ENCODE measurements at places on chromosomes 5 and 9.
A peak's percentile ranks its signal among the peaks of the same experiment; 100 is the strongest.

- DNase-seq = peak; percentile 28
Measured at GRCh38 chr5:78569441-78569840, 79.1 kb downstream of the LHFPL2 start.

DNA sequence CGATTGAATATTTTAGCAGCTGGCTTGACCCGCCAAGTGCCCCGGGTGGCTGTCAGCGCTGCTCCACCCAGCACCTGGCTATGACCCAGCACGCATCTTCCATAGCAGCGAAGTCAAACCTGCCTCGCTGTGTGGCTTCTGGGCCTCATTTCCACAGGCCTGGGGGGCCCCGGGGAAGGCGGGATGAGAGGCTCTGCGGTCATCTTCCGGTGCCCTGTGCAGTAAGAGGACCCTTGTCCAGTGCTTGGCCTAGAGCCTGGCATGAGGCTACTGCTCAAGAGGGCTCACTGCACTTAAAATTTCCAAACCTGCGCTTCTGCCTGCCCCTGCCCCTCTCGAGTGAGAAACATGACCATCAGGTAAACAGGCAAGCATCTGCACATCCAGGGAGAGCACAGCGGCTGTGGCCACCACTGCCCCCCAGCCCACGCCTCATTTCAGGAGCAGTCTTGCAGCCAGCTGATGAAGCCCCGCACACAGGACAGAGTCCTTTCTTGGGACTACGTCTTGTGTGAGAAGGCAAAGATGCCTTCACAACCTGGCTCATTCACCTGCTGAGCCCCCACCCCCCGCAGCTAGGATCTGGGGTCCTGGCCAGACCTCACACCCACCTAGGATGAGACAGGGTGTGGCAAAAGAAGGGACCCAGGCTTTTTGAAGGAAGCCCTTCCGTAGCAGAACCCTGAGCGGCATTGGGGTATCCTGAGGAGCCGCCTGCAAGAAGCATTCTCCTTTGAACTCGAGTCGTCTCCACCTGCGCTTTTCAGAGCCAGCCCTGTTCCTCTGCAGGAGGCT lies 69.5 kb upstream of the UNC5A start:
- no peak for DNase-seq

DNA sequence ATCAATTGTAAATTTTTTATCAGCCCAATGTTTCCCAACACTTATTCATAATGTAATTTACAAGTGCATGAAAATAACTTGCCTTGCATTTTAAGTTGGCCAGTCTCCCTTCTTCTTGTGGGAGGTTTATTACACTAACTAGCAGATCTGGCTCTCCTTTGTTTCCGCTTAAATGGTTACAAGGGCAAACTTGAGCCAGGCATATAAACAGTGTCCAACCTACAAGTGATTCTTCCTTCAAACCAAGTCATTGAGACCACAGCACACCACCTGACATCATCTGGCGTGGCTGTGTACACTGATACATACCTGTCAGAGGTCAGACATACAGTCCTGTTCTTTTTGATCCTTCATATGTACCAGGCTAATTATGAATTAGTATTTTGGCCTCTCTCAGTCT lies 80.1 kb downstream of the ALDH1A1 start:
- no peak for DNase-seq

DNA sequence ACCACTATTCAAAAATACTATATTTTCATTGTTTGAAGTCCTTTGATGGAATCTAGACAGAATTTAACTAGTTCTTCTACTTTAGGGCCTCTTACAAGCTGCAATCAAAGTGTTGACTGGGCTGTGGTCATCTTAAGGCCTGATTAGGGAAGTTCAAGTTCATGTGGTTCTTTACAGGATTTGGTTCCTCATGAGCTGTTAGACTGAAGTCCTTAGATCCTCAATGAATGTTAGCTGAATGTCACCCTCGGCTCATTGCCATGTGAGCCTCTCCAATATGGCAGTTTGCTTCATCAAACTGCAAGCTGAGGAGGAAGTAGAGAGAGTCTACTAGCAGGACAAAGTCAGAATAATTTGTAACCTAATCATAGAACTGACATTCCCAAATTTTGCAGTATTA lies 135.1 kb downstream of the CSNK1G3 start:
- no peak for DNase-seq

- DNase-seq = peak; percentile 97
Measured at GRCh38 chr5:176183321-176184074, 54.7 kb upstream of the SIMC1 start.

DNA sequence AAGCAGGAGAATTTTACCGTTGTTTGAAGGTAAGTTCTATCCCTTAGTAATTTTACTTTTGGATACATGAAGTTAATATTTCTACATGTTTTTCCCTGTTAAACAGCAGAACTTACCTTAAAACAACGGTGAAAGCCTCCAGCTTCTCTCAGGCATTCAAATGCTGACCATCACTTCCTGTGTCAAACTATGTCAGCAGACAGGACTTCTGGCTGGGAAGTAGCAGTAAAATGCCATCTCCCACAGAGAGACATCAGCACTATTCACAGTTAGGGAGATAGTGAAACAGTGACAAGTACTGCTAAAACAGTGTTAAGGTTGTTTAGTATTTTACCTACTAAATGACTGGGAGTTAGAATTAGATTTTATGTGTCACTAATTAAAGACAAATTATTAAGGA lies 34.2 kb upstream of the GOLGA1 start:
- no peak for DNase-seq

DNA sequence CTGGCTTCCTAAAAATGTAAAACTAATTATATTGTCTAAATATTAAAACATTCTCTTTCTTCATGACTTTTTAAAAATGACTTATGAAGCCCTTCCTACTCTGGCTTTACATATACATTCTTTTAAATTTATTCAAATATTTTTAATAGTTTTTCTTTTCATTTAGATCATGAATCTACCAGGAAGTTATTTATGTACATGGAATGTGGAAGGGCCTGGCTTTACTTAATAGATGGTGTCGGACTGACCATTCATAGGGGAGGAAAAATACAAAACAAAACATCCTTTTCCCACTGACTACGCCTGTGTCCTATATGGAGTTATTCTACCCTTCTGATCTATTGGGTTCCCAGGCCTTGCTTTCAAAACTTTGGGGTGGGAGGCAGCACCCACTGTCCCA lies 129.8 kb downstream of the MACROH2A1 start:
- no peak for DNase-seq

GRCh38 chr9:124133727-124134126 lies 122.2 kb downstream of the LHX2 start:
- DNase-seq = no peak

DNA sequence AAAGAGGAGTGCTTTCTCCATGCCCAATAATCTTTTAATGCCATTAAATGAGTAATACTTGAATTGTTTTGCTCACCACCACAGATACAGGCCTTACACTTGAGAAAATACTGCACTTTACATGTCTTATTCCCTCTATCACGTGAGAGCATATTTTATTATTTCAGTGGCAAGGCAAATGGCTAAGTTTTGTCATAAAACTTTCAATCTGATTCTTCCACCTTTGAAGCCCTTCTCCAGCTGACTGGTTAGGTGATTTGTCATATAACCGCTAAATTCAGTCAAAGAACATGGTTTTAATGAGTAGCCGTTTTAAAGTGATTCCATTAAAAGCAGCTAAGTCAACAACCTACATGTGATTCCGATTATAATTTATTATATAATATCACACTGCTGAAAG lies 43.8 kb downstream of the FAT2 start:
- DNase-seq = peak; percentile 44

- DNase-seq = no peak
Measured at GRCh38 chr9:17742067-17742466, 163.2 kb downstream of the SH3GL2 start.

- DNase-seq = peak; percentile 16
Measured at GRCh38 chr5:170603578-170604565, 100.1 kb downstream of the KCNIP1 start.

DNA sequence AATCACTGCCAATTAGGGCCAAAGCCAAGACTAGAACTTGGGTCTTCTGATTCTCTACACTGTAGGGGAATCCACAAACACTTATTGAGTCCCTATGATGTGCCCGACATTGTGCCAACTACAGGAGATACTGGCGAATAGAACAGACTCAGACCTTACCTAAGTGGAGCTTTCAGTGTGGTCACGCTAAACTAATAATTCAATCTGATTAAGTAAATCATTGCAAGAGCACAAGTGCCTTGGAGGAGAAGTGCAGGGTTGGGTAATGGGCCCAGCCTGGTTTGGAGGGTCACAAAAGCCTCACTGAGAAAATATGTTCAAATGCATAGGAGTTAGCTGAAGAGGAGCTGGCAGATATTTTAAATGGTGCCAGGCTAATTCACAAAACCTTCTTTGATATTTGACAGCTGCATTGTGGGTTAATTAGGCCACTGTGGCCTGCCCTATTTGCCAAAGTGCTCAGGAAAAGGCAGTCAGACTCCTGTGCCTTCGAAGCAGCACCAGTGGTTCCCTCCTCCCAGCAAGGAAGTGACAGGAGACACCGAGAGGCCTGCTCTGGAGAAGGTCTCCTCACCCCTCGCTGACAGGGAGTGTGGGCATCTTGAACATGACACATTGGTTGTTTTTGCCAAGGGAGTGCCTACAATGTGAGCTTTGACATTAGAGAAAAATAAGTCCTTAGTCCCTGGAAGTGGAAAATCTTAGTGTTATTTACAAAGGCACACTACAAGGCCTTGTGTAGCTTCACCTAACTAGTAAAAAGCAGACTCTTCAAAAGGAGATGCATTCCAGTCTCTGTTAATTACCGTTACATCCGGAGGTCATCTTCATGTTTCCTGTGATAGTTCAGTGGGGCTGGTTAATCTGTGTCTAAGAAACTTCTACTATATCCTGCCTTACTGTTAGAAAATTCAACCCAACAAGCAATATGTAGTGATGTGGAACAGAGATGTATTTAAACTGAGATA lies 24.1 kb upstream of the TRAF1 start:
- DNase-seq = peak; percentile 35

GRCh38 chr9:89986190-89986589 lies 381.4 kb downstream of the GADD45G start:
- DNase-seq = peak; percentile 29

DNA sequence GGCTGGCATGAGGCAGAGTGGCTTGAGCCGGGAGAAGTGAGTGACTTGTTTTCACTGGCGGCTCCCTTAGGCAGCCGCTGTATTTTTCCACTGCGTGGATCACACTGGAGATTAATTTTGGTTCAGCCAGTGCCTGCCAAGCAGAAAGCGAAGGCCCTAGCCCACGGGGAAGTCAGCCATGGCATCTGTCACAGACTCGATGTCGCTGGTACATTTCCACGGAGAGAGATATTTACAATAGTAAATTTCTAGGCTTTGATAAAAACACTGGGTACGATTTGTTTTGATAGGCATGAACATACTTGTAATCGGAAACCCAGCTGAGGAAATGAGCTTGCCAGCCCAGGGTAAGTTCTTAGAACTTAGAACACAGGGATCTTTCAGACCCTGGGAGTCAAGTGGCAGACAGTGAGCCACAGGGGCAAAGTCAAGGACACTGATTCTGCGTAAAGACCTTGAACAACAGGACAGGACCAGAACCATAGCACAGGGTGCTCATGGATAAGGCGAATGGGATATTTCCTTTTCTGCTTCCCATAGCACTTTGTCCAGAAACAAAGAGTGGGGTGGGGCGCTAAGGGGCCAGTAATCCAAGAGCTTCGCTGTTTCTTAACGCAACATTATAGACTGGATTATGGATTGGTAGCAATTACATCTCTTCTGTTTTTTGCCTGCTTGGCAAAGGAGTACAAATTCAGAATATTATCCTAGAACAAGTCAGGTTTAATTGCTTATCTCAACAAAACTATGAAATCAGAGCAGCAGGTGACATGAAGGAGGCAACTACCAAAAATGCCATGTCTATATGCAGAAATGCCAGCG lies 4.5 kb downstream of the DUSP1 start:
- no peak for DNase-seq

GRCh38 chr9:107883496-107884124 lies 394.0 kb upstream of the KLF4 start:
- no peak for DNase-seq

- no peak for DNase-seq
Measured at GRCh38 chr9:116870566-116870965, 183.5 kb downstream of the TRIM32 start.

DNA sequence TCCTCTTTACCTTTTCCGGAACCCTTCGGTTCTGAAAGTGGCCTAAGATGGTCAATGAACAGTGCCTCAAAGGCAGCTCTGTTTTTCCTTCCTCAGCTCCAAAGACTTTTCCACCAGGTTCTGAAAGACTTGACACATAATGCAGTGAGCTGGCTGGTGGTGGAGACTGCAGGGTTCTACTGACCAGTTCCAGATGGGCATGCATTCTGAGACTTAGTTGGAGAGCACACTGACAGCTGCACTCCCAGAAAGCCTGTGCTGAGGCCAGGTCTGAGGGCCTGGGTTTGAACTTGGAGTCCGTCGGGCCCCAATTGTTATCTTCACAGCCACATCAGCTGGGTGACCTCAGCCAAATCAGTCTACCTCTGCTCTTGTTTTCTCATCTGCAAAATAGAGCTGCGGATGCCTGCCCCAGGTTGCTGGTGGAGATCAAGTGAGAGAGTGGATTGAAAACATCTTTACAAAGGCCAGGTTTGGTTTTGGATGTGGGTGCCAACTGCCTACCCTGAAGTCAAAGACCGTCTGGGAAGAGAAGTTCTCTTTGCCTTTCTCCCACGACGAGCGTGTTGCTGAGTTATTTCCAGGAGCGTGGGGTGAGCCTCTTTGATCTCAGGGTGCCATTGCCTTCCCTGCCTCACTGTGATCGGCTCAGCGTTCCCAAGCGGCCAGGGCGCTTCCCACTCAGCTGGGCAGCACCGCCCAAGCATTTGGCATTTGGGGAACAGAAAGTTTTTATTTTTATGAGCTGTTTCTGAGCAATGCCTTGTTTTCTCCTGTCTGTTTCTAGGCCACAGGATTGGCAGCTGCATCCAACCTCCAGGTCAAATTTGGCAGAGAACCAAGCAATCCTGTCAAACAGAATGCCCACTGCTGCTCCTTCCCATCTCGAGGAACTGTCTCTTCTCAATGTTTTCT lies 54.9 kb downstream of the RAD23B start:
- DNase-seq = no peak

GRCh38 chr5:135707302-135707701 lies 127.2 kb upstream of the SLC25A48 start:
- no peak for DNase-seq

DNA sequence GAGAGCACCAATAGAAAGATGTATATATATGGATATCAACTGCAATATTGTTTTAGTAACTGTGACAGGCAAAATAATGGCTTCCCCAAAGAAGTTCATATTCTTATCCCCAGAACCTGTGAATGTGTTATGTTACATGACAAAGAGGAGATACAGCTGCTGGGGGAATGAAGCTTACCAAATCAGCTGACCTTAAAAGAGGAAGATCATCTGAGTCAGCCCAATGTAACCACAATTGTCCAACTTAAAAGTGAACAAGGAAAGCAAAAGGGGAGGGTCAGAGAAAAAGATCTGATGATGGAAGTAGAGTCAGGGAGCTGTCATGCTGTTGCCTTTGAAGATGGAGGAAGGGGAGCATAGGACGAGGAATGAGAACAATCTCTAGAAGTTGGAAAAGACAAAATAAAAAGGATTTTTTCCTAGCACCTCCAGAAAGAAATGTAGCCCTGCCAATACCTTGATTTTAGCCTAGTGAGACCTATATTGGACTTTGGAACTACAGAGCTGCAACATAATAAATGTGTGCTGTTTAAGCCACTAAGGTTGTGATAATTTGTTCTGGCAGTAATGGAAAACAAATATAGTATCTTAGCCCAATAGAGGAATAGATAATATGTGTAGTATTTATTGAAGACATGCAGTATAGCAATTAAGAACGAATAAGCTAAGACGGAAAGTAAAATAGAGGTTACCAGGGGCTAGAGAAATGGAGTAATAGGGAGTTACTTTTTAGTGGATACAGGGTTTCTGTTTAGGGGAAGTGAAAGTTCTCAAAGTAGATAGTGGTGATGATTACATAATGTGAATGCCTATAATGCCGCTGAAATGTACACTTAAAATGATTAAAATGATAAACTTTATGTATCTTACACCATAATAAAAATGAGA lies 115.9 kb downstream of the PIK3R1 start:
- no peak for DNase-seq

Data from NCI-H2029 treated with DMSO at 0.1 percent for 48 hours (cell line).